ENCODE measurements at places on chromosomes 5 and 9.

GRCh38 chr9:120383611-120383998, 196.4 kb downstream of the CDK5RAP2 start:
- no peak for DNase-seq

DNA sequence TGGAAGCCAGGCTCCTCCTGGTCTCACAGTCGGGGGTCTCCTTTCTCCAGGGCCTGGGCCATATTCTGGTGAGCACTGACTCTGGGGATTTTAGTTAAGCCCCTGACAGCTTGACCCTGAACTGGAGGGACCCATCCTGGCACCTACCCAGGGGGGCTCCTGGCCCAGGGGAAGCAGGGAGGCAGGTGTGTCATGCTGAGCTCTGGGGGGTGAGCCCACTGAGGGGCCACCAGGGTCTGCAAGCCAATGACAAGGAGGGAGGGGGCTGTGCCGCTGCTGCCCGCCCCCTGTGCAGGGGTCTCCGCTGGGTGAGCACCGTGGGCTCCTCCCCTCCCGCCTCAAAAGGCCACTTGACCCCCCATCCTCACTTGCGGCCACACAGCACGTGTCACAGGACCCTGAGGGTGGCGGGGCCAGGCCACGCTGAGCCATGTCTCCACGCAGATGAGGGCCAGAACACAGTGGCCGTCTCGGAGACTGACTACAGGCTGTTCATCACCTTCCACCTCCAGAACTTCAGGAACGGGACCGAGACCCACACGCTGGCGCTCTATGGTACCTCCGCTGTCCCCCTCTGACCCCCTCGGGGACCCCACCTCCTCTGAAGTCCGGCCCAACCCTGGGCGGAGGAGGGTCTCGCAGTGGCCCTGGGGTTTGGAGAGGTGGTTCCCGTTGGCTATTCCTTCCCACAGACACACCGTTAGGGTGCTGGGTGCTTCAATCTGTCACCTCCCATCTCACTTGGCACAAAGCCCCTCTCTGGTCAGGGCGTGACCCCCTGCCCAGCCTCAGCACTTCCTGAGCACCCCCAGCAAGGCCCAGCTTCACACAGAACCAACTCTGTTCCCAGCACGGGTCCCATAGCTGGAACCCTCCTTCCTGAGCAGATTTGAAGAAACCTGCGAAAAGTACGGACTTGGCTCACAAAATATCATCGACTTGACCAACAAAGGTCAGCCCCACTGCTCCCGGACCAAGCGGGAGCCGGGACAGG, 2.0 kb downstream of the LCN9 start:
- DNase-seq, result no peak

DNA sequence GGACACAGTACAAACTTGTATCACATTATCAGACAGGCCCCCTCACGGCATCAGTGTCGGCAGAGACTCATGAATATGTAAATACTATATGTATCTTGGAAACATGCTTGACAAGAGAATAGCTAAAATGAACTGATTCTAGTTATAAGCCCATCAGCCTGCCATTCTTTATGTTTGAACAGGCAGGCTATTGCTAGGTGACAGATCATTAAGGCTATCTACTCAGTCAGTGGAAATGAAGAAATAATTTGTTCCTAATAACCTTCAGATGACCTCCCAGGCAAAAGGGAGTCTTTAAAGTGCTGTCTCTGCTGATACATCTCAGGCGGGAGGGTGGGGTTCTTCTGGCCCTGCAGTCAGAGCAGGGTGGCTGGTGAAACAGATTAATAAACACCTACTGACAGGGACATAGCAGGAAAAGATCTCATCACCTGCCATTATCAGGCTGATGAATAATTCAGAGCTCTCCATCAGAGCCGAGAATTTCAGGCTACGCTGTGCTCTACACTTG, 394.2 kb downstream of the RASEF start:
- DNase-seq, result no peak

DNA sequence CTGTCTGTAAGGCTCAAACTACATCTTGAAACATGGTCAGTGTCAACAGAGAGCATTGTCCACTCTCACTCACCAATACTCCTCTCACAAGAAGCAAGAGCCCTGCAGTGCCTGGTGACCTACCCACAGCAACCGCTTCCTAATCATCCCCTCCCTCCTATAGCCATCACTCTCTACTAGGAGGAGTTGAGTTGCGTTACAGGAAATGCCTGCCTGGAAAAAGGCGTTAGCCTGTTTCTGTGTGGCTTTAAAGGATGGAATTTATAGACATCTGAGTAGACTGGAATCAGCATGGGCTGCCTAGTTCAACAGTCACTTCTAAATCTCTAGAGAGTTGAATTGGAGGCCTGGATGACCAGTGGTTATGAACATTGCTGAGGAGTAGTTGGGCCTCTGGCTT, 108.3 kb upstream of the FER start:
- DNase-seq, result peak; percentile 76

Data from fibroblast of skin of right biceps (primary cell).